ENCODE measurements at places on chromosomes 3 and 15. TPM values are rescaled to one million over a fixed set of nuclear protein-coding genes. Genes with fewer than 3 reads are reported as not detected.

Gene C15orf39
- total RNA-seq = 27.0 TPM

GRCh38 chr3:49966233-49966942 is 26.4 kb downstream of the RBM6 start:
- no peak for DNase-seq

- no peak for DNase-seq
Observed at GRCh38 chr15:77503764-77504163, 83.1 kb downstream of the HMG20A start.

GRCh38 chr15:40069178-40070165 is 30.5 kb upstream of the SRP14 start:
- DNase-seq = peak; percentile 96

DNA sequence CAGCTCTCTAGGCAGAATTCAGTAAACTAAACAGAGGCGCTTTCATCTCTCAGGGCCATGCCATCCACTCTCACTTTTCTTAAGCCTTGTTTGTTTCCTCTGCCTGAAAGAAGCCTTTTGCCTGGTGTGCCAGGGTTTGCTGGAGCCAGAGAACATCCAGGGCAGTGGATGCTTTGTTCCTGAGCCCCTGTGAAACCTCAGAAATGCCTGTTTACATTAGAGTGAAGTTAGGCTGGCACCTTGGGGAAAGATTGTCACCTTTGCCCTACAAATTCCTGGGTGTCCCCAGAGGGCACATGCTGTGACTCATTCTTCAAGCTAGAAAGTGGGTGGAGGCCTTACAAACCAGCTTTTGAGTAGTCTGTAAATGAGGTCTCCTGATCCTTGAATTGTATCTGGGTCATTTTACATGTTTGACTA is 10.7 kb upstream of the TRAK1 start:
- DNase-seq = peak; percentile 56

DNA sequence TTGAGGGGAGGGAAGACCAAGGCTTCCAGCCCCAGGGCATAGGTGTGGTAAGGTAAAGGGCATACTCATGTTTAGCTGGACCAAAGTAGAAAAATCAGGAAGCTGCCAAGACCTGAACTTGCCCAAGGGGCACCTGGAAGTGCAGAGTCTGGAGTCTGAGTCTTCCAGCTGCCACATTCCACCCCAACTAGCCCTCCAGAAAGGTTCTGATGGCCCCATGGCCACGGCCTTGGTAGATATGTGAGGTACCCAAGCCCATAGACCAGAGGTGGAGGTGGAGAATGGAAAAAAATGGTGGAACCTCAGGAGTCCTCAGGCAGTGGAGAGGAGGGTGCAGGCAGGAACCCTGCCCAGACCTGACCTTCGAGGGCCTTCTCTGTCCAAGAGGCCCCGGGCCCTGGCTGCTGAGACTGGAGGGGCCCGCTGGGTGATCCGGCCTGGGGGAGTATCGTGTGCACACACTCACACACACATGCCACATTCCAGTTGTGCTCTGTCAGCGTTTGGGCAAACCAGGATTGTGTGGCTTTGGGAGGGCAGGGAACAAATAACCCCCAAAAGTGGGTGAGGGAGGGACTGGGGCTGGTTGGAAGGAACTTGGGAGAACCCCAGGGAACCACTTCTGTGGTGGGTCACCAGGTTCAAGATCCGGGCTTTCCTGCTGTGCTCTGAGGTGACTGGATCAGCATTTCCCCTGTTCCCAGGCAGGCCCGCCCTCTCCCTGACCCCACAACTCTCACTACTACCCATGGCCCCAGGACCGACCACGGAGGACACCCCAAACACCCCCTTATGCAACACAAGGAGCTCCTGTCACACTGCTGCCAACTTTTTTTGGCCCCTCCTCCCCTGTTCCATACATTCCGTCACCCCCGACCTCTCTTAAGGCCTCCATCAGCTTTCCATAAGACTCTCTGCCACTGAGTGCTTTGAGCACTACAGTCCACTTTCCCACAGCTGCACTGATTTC is 11.6 kb downstream of the MYL3 start:
- DNase-seq = no peak

DNA sequence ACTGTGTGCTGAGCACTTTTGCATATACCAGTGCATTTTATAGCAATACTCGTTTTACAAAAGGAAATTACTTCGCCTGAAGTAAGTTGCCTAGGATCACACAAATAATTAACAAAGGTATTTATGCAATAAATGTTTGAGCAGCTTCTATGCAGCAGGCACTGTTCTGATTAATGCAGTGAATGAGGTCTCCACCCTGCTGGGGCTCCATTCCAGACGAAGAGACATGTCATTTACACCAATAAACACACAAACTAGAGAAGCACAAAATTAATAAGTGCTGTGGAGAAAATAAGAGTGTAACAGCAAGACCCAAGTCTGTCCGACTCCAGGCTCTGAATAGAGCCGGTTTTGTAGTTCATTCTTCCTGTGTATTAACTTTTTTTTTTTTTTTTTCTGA is 17.5 kb downstream of the NOX5 start:
- DNase-seq = no peak

DNA sequence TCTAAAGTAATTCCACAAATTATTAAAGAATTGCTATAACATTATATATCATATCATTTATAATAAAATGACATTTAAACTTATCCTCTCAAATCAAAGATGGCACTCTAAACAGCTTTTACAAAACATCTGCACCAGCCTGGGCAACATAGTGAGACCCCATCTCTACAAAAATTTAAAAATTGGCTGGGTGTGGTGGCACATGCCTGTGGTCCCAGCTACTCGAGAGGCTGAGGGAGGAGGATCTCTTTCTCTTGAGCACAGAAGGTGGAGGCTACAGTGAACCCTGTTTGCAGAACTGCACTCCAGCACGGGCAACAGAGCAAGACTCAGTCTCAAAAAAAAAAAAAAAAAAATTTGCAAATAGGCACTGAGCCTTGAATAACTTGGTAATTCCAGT is 63.1 kb downstream of the PIK3CB start:
- no peak for DNase-seq
